Hematopoietic multipotent progenitor cell (in vitro differentiated cells): ENCODE measurements at places on chromosomes 6 and 20. TPM values are rescaled to one million over a fixed set of nuclear protein-coding genes. Genes with fewer than 3 reads are reported as not detected.

DNA sequence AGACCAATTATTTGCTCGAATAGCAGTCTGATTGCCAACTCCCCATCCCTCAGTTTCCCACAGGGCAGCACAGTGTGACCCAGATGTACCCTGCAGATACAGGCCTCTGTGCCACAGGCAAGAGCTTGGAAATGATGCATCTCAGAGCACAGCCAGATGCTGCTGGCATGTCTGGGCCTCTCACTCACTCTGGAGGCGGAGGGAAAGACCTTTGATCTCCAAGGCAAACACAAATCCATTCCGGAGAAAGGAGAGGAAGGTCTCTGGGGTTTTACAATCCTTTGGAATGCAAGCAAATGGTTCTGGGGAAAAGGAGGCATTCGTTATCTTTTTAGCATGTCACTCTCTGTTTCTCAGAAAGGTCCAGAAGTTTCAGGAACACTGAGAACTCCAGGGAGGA, 74.2 kb downstream of the RIOK1 start:
- no peak for DNase-seq

DNA sequence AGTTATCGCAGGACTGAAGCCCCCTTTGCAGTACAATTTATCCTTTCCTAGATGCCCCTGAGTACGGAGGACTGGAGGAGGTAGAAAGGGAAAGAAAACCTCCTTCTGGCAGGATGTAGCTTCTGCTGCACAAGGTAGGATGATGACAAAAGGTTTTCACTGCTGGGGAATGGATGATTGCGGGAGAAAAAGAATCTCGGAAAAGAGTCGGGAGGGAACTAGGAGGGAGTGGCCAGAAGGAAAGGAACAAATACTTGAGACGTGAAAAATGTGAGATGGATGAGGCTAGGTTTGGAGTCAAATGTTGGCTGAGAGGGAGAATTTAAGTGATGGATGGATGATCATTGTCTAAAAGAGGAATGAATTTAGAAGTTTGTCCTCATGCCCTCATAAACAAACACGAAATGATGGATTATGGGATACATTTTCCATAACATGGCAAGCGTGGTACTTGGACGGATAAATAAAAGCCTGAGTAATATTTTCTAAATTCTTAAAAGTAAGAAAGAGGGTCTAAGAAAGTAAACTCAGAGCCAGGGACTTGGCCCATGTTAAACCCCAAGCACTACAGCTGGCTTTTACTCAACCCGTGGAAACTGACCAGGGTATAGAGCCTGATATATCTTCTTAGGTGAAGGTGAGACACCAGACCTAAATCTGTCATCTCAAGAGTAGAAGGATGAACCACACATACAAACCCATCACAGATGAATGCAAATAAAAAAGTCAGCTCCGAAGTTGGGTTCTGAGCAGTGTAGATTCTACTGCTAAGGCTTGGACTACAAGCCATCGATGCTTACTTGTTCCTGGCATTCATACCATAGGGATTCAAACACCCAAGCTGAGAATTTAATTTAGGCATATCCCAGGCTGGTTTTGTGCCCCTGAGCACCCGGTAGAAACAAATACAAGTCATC, 72.4 kb downstream of the HFE start:
- no peak for DNase-seq

- DNase-seq = no peak
Measured at GRCh38 chr20:63807654-63808053, 23.4 kb downstream of the ZBTB46 start.

DNA sequence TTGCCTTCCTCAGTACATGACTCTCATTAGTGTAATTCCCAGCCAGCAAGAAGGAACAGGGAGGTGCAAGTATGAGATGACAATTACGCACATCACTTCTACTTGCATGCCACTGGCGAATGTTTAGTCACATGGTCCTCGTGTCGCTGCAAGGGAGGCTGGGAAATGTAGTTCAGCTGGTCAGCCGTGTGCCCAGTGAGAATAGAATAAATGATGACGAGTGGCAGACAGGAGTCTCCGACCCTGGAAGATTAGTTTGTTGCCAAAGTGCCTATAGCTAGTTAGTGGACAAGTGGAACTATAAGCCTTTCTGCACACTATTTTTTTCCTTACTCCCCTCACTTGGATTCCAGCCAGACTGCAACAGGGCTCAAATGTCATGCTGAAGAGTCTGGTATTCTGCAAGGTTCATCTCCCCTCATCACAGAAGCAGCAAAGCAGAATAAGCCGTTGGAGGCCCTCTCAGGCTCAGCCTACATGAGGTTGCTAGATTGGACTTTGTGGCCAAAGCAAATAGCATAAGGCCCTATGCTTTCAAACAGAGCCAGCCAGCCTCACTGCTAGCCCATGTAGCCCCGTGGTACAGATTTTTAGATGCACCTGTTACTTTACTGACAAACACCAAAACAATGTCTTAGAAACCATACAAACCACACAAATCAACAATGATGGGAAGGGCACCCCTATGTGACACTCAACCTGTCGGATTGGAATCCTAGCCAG, 9.7 kb downstream of the LINC00237 start:
- DNase-seq = no peak

DNA sequence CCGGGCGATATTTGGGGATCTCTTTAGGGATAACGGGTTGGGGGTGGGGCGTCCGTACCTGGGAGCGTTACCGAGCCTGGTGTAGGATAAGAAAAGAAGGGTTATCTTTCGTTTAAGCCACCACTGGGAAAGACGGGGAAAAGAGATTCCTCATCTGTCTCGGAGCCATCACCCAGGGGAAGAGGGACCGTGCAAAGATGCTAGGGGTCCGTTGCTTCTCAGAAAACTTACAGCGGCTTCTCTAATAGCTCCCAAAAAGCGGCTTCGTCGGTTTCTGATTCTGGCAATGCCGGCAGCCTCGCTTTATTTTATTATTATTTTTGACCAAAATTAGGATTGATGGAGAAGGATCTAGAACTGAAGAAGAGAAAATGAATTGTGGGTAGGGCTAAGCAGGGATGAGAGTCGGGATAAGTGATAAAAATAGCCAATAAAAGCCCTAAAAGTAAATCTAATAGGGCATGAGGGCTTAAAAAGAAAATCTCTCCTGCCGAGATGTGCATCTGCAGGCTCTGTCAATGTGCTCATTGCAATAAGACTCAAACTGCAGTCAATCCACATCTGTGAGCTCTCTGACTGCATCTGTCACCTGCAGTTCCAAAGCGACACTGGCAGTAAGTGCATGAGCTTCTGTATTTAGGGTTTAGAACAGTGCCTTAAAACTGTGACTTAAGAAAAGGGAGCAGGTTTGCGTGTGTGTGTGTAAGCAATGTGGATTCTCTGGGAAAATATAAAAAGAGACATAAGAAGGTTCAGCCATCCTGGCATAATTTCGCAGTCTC, 801 bp downstream of the TBPL1 start:
- no peak for DNase-seq

DNA sequence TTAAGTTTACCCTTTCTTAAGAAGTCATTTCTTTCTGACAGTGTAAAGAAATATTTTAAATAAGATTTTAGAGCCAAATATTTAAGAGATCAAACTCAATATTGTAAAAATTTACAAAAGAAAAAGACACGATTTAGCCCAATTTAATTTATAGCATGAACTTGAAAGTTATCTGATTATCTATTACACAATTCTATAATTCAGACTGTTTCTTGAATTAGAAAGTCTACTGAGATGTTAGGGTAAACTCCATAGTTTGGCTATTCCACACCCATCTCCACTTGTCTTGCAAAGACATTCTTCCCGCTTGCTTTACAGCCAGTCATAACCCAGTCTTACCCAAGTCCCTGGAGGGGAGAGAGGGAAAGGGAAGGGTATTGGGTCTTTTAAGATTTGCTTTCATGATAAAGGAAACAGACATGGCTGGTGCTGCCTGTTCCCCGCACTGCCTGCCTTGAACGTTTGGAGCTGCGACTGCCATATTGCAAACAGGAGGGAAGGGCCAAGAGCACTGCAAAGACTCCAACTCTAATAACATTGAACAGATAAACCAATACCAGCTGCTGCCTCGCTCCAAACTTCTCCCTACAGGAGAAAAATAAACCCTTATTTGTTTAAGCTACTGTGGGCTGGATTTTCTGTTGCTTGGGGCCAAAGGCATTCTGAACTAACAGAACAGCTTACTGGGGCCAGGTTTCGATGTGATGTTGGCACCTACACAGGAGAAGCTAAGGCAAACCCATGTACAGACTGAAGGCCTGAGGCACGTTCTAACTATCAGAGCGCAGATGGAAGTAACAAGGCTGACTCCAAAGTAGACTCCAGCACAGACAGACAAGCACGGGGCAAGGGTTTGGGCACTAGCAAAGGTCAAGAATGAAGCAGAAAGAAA, 552.3 kb upstream of the JARID2 start:
- DNase-seq = no peak

The SLC22A16 gene
- 25.6 TPM for total RNA-seq

The BMP5 gene
- total RNA-seq = not detected

The ZBP1 gene
- total RNA-seq = 0.54 TPM
